ENCODE measurements at places on chromosomes 7 and 10.

GRCh38 chr10:25017154-25017590 lies 760 bp downstream of the THNSL1 start:
- DNase-seq, result peak; percentile 24

GRCh38 chr10:103254538-103255325 lies 9.0 kb downstream of the RPEL1 start:
- DNase-seq, result no peak

GRCh38 chr7:27971171-27971812 lies 209.3 kb downstream of the JAZF1 start:
- DNase-seq, result no peak

- peak; percentile 87 for DNase-seq
Measured at GRCh38 chr10:133185916-133186315, 25.9 kb downstream of the KNDC1 start.

DNA sequence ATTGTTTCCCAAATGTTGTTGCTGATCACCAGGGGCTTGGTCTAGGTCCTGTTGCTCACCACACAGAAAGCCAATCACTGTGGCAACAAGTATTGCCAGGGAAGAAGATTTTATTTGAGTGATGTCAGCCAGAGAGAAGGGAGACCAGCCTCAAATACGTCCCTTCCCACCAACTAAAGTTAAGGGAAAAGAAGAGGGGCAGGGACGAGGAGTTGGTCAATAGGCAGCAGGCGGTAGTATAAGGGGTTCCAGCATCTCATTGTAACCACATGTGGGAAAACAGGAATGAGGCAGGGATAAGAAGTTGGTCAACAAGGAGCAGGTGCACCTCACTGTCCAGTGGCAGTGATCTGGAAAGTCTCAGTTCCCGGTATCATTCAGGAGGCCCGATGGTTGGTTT lies 138.9 kb upstream of the KCNMA1 start:
- DNase-seq, result no peak

- DNase-seq, result no peak
Measured at GRCh38 chr7:81209059-81209458, 290.2 kb upstream of the SEMA3C start.

- no peak for DNase-seq
Measured at GRCh38 chr10:24988831-24989640, 26.9 kb downstream of the ENKUR start.

DNA sequence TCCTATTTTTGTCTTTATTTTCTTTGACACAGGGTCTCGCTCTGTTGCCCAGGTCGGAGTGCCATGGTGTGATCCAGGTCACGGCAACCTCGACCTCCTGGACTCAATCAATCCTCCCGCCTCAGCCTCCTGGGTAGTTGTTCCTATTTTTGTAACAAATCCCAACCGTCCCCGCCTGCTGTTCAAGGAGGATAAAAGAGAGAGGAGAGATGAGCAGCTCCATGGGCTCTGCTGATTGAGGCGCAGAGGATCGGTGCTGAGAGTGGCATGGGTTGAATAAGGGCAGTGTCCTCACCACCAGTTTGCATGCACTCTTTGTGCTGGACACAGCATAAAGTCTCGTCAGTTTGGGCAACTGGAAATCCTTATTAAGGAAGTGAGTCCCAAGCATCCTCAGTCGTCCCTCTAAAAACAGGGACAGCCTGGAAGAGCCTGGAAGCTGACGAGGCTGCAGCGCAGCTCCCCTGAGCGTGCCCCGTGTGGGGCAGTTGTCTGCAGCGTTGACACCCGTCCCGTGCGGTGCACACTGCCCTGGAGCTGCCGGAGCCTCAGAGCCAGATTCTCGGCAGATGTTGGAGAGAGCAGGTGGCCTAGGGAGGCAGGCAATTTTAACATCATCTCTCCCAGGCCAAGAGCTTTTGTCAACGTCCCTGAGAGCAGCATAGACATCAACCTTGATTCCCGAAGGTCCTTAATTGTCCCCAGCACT lies 404.2 kb upstream of the RNF32 start:
- no peak for DNase-seq

- DNase-seq, result peak; percentile 42
Measured at GRCh38 chr7:12715372-12716133, 28.1 kb downstream of the ARL4A start.

DNA sequence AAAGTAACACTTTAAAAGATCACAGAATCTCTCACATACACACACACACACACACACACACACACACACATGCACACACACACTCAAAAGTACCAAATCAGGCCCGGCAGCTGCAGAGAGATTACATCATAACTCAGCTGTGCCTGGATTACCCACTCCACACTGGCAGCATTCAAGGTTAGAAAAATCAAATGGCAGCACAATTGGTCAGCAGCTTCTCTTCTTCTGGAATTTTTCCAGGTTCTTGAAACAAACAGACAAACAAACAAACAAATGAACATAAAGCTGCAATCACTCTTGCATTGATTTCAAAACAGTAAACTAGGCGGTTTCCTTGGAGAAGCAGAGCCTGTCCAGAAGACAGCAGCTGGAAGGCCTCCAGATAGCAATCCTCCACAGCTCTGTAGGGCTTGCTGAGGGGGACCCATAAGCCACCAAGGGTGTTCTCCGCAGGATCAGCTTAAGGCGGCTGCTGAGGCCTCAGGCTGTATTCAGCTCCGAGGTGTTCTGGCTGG lies 24.5 kb upstream of the FAM133B start:
- DNase-seq, result no peak

DNA sequence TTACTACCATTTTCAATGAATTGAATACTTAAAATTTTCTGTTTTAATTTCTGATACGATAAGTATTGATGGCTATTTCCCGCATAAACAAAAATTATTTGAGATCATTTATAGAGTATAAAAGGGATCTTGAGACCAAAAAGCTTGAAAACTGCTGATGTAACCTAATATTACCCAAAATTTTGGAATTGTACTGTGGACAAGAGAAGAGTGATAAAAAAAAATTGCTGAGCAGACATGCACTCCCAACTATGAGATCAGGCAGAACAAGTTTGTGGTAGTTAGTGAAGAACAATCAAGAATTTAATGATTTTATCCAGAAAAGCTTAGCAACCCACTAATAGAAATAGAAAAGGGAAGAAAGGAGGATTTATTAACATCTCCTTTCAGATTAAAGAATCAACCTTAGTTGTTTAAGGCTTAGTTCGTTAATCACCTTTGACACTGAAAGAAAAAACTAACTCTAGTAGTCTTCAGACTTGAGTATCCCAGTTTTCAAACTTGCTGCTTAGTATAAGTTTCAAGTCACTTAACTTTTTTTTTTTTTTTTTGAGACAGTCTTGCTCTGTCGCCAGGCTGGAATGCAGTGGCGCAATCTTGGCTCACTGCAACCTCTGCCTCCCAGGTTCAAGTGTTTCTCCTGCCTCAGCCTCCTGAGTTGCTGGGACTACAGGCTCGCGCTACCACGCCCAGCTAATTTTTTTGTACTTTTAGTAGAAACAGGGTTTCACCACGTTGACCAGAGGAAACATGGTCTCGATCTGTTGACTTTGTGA lies 50.6 kb upstream of the ZC3HAV1 start:
- no peak for DNase-seq

- no peak for DNase-seq
Measured at GRCh38 chr7:47672977-47673381, 91.1 kb upstream of the TNS3 start.

DNA sequence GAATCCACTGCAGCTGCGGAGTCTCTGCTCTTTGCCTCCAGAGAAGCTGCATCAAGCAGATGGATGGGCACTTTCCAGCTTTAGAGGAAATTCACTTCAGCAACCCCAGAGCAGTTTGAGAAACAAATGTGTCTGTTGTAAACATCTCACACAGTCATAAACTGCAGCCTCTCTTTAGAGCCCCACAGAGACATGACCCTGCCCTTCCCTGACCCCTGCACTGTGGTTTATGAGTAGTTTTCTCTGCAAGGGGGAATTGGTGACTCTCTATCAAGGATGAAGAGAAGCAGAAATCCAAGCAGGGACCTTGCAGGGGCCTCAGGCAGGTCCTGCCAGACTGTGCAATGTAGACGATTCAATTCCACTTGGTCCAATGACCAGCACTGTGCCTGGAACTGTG lies 160.2 kb downstream of the SH2D4B start:
- DNase-seq, result no peak

GRCh38 chr7:47591089-47591654 lies 9.3 kb upstream of the TNS3 start:
- DNase-seq, result no peak

- no peak for DNase-seq
Measured at GRCh38 chr7:75628055-75628454, 110.7 kb downstream of the HIP1 start.

DNA sequence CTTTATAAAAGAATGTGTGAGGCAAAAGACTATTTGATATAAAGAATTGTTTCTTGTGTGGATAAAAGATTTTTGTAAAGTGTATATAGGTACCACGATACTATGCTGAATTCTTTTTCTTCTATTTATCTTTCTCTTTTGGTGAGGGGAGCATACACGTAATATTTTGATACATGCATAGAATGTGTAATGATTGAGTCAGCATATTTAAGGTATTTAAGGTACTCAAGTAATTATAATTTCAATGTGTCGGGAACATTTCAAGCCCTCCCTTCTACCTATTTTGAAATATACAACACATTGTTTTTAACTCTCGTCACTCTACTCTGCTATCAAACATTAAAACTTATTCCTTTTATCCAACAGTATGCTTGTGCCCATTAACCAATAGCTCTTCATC lies 1221.6 kb upstream of the PHF14 start:
- no peak for DNase-seq

- peak; percentile 53 for DNase-seq
Measured at GRCh38 chr10:24201503-24202180, 7.3 kb upstream of the KIAA1217 start.

DNA sequence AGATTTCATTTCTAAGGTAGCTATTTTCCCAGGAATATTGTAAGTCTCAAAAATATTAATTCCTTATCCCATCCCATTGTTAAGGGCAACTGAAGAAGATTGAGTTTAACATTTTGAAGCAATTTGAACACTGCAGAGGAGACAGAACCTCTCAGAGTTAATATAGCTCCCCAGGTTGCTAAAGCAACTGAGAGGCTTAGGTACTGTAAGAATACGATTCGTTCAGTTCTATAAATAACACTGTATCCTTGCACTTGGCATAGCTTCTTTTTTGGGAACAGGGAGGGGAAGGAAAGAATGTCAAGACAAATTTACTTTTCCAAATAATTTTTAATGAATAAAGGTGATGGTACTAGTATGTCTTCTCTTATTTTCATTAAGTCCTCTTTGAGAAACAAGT lies 658.4 kb upstream of the CELF2 start:
- DNase-seq, result no peak

DNA sequence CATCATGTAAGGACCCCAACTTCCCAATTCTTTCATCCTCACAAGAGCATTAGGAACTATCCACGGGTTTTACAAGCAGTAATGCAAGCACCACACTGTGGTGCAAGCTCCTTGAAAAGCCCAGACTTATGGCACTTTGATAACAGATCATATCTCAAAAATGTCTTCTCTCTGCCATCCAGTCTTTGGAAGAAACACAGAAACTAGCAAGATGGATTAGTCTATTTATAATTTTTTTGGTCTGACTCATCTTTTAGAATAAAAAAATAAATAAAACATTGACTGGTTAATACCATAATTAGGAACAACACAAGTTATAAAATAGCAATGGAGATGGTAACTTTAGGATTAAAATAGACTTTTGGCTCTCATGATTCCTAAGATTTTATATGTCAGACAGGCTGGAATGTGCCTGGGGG lies 49.0 kb upstream of the CALD1 start:
- DNase-seq, result no peak

DNA sequence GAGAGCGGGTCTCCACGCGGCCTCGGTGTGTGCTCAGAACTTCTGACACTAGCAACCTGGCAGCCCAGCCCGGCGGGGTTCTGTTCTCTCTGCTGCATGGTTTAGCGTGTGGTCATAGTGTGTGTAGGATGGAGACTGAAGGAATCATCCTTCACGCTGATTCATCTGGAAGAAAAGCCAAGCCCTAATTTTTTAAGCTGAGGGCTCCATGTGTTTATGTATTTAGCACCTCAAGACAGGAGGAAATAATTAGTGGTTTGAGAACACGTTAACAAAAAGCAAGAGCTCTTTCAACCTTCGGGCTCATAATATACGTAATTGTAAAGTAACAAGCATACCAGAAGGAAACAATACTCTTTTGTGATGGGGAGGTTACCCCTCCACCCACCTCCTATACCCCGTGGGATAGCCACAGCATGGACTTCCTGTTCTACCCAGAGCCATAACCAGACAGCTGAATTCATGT lies 504.6 kb upstream of the MKI67 start:
- DNase-seq, result peak; percentile 16

DNA sequence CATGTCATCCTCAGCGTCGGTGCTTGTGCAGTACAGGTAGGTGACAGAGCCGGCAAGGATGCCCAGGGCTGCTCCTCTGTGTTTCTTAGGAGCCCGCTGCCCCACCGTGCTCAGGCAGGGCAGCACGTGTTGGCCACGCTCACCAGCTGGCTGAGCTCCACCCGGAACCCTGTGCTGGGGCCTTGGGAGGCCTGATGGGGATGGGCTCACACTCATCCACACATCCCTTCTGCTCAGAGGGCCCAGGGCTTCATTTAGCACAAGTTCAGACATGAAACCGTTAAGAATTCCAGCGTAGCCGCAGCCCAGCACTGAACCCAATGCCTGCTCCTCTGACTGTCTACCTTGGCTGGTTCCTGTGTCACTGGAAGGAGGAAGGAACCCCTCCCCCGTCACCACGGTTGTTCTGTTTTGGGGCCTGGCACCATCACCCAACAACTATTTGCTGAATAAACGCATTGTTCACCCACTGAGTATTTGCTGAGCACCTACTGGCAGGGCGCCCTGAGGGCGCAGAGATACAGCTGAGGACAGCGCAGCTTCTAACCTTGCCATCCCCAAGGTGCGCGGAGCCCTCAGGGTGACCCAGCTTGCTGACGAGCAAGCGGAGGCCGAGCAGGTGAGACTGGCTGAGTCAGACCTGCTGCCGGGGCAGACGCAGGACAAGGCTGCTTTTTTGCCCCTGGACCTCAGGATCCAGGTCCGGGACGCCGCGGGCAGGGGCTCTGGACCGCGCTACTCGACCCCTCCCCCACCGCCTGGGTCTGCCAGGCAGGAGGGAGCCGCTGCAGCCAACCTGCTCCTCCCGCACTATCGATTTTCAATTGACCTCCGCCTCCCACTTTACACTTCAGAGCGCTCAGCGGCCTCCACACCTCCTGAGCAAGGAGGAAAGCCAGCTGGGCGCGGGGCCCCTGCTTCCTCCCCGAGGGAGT lies 50.6 kb upstream of the RET start:
- peak; percentile 89 for DNase-seq

DNA sequence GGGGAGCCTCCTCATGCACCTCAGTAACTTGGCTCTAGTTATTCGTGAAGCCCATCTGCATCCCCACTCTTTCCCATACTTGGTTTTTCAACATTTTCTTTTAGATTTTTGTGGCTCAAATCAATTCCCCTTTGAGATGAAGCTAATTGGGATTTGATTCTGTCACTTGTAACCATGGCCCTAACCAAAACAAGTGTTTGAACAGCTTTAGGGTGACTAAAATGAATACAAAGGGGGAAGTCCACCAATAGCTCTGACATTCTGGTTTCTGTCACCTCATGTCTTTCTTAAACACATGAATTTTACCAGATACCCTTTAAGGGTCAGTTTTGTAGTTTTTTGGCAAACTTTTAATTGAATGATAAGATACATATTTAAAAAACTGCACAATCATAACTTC lies 87.0 kb downstream of the PCGF5 start:
- no peak for DNase-seq

GRCh38 chr10:30359373-30360206 lies 10.5 kb upstream of the MTPAP start:
- DNase-seq, result peak; percentile 80

Measured in H7 (cell line).